ENCODE measurements at places on chromosomes 1 and 21.

GRCh38 chr1:69328186-69328585, 239.5 kb upstream of the LRRC7 start:
- no peak for ATAC-seq

GRCh38 chr1:31859719-31860118, 43.9 kb upstream of the SPOCD1 start:
- no peak for ATAC-seq

- no peak for ATAC-seq
Observed at GRCh38 chr1:158509471-158510156, 37.6 kb downstream of the OR10R2 start.

DNA sequence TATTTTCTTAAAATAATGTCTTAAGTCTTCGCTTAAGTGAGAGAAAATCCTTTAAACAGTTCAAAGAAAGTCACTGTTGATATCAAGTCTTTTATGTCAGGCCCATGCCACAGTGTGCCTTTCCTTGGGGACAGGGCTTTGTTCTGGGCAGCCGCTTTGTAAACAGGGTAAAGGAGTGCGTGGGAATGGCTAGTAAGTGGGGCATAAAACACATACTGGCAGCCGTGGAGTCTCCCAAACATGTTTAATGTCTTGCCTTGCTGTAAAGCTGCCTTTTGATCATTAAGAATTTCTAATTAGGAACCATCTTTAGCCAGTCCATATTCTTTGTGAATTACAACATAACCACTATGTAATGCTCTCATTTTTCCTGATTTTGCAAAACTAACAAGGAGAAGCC, 99.7 kb downstream of the PHTF1 start:
- no peak for ATAC-seq

DNA sequence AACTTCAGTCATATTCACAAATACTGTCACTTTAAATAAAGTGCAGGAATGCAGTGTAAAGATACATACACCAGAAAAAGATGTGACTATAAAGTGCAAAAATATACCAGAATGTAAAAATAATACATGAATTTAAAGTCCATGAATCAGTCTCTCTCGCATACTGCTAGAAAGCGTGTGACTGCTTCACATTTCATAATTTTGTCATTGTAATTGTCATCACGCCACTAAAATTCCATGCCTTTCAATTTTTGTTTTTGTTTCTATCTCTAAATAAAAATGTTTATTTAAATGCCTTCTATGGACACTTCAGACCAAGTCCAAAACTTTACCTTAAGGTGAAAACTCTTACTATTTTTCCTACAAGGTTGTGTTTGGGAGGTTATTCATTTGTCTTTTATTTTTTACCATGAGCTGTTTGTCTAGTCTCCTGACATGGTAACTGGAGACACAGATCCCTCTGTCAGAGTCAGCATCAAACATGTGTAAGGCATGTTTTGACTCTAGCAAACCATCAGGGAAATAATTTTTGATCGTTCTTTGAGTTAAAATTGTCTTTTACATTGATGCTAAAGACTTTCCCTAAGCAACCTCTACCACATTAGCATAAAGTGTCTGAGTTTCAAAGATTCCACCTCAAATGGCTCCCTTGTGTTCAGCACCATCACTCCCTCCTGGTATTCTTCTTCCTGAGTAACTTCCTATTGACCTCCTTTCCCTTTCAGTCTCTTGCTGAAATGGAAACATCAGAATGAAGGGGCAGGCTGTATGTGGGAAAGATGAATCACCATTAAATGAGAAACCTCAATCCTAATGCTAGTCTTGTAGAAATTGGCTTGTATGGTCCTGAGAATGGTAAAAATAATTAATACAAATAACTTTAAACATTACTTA, 14.0 kb upstream of the AIM2 start:
- ATAC-seq, result no peak

DNA sequence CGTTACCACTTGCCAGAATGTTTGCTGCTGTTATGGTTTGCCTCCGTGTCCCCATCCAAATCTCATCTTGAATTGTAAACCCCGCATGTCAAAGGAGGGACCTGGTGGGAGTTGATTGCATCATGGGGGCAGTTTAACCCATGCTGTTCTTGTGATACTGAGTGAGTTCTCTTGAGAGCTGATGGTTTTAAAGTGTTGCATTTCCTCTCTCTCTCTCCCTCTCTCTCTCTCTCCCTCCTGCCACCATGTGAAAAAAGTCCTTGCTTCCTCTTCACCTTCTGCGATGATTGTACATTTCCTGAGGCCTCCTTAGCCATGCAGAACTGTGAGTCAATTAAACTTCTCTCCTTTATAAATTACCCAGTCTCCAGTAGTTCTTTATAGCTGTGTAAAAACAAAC, 44.4 kb downstream of the CFHR5 start:
- ATAC-seq, result no peak

DNA sequence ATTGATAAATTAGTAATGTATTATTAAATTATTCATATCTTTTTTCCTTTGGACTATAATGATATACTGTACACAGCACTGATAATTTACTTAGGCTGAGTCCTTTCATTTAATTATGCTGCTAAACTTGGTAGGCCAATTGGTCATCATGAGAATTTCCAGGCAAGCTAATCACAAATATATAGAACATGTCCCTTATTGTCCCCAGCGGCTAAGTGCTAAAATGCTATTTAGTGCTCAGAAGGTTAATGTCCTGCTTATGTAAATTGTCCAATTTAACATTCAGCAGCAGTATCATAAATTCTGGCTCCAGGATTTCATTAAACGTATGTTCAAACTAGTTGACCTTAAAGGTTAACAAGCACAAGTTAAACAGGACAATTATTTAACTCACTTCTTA, 30.0 kb upstream of the RRP15 start:
- no peak for ATAC-seq

DNA sequence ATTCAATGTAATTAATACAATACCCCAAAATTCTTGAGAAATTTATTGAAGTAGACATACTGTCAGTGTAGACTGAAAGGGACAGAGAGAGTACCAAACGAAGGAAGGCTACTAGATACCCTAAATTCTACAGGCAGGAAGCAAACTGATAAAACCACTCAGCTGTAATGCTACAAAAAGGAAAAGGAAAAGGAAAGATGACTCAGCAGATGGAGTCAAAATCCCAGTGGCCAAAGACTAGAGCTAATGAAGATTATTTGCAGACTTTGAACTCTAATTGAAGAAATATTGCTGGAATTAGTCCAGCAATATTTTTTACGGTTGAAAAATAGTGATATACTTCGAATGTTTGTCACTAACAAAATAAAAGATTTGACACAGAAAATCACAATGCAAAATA, 671.9 kb downstream of the BRINP3 start:
- no peak for ATAC-seq

- no peak for ATAC-seq
Observed at GRCh38 chr1:109719337-109719837, 7.3 kb downstream of the GSTM5 start.

GRCh38 chr1:31605908-31606427, 11.5 kb upstream of the HCRTR1 start:
- ATAC-seq, result no peak

DNA sequence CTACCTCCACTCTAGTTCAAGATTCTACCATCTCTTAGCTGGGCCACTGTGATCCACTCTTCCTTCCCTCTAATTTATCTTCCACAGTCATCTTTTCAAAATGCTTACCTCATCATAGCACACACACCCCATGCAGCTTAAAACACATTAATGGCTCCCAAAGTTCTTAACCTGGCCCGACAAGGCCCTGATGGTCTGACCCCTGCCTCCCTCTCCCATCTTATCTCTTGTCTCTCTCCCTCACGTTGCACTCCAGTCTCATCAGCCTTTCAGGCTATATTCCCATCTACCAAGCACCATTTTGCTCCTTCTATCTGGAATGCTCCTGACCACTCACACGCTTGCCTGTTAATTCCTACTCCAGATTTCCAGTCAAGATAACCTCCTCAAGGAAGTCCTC, 2.5 kb upstream of the ZBTB8A start:
- ATAC-seq, result no peak

DNA sequence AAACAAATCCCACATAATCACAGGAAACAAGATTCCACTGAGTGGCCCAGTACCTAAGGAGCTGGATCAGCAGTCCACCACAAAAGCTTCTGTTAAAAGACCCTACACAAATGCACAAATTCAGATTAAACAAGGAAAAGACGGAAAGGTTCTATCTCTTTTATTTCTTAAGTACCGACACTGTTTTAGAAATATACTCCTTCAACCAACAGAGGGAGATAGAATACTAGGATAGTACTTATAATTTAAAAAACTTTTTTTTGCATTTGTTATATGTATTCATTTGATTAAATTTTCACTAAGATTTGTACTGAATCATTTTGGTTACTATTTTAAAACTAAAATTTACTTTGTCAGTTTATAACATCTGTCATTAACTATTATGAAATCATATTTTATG, 12.5 kb downstream of the CDC7 start:
- no peak for ATAC-seq

- peak; percentile 22 for ATAC-seq
Observed at GRCh38 chr1:19665496-19666465, 1.1 kb downstream of the HTR6 start.

DNA sequence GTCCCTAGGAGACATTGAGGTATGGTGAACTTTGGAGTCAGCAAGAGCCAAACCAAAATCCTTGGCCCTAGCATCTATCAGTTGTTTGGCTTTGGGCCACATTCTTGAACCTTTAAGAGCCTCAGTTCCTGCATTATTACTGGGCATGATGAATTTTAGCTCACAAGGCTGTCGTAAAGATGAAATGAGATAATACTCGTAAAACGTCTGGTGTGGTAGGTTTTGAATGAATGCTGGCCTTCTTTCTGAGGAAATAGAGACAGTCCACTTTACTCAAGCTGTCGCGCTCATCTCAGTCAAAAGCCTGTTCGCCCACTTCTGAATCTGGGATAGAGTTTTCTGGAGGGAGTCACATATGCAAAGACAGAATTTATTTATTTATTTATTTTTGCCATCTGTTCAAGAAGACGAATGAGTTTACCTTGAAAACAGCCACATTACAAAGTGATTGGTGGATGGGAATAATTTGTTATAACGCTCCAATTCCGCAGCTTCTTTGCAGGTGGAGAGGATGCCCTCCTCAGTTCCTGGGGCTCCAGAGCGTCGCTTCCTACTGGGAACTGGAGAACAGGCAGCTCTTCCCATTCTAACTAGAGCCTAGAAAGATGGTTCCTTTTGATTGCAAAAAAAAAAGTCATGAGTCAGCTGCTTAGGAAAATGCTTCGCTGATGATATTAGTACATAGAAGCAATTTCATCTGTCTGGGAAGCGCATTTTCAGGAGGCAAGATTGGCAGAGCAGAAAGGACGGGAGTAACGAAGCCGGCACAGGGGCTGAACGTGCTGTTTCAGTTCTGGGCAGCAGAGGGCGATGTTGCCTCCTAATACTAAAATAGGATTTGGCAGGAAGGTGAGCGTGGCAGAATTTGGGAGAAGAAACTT, 49.9 kb upstream of the CYP2J2 start:
- ATAC-seq, result peak; percentile 46

GRCh38 chr1:34713443-34713842, 41.4 kb upstream of the GJB5 start:
- no peak for ATAC-seq

- ATAC-seq, result no peak
Observed at GRCh38 chr1:121443001-121443540, 258.3 kb downstream of the SRGAP2C start.

DNA sequence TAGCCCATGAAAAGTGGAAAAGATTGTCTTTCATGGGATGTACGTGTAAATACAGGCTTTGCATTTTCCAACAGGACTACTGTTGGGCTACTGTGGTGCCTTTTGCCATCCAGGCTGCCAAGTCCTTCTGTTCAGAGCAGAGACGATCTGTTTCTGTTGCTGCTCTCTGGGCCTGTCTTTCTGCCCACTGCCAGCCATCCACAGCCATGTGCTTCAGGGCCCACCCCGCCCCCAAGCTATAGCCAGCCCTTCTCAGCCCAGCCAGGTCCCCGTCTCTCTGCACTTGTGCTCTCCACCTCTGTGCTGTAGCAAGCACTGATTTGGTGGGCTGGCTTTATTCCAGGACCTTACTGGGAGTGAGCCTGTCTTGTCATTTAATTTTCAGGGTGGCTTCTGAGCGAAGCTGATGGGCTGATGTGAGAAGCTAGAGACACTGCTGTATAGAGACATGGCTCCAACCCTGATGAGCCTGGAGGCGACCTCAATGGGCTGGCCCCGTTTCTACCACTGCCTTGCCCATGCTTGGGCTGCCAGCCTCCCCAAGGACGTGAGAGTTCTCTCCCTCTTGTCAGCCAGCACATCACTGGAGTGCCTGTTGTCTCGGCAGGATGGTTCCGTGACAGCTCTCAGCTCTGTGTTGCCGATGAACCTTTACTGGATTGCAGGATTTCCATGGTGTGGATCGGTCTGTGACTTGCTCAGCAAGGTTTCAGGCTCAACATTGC, 137.8 kb downstream of the PEX14 start:
- ATAC-seq, result peak; percentile 27

DNA sequence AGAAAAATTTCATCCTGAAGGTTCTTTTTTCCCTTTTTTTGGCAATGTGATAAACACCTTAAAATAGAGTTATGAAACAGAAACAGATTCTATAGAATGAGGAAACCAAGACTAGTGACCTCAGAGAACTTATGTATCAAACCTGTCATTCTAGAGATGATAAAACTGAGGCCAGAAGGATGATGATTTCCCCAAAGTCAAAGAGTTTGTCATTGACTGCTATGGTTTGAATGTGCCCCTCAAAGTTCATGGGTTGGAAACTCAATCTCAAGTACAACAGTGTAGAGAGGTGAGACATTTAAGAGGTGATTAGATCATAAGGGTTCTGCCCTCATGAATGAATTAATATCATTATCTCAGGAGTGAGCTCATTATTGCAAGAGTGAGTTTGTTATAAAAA, 13.7 kb upstream of the BEND5 start:
- no peak for ATAC-seq

- peak; percentile 78 for ATAC-seq
Observed at GRCh38 chr1:47696737-47697441, 259.0 kb downstream of the FOXD2 start.

DNA sequence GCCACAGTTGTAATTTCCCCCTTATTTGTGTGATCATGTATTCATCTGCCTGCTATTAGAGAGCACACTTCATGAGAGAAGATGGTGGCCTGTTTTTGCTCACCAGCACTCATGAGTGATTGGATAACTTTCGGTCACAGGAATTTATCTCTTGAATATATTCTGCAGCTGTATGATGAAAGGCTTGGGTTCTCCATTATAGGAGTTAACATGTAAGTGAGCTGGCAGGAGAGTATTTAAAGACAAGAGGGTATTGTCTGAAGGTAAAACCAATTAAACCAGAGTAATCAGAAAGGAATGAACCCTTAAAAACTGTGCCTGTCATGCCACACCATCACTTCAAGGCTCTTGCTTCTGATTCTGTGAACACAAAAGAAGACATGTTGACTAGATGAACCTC, 574.9 kb upstream of the CAMK1G start:
- no peak for ATAC-seq

GRCh38 chr1:53462769-53463501, 3.7 kb downstream of the DMRTB1 start:
- no peak for ATAC-seq

- no peak for ATAC-seq
Observed at GRCh38 chr1:209072481-209072880, 511.0 kb upstream of the CAMK1G start.

- peak; percentile 49 for ATAC-seq
Observed at GRCh38 chr1:173861731-173862145, 6.1 kb downstream of the GAS5 start.

GRCh38 chr1:233665575-233666270, 51.8 kb downstream of the KCNK1 start:
- no peak for ATAC-seq

All from esophagus mucosa (tissue), 1 donor.